Stimulated activated CD4-positive, alpha-beta T cell treated with anti-CD3 and anti-CD28 coated beads, Interleukin-15, amount 100 ng/mL, for 48 hours (primary cell): ENCODE measurements at places on chromosomes 7 and 10.

- DNase-seq, result no peak
These were observed 317.2 kb downstream of the BBS9 start for GRCh38 chr7:33446551-33446950.

GRCh38 chr7:112781558-112781957, 8.6 kb downstream of the TMEM168 start:
- no peak for DNase-seq

DNA sequence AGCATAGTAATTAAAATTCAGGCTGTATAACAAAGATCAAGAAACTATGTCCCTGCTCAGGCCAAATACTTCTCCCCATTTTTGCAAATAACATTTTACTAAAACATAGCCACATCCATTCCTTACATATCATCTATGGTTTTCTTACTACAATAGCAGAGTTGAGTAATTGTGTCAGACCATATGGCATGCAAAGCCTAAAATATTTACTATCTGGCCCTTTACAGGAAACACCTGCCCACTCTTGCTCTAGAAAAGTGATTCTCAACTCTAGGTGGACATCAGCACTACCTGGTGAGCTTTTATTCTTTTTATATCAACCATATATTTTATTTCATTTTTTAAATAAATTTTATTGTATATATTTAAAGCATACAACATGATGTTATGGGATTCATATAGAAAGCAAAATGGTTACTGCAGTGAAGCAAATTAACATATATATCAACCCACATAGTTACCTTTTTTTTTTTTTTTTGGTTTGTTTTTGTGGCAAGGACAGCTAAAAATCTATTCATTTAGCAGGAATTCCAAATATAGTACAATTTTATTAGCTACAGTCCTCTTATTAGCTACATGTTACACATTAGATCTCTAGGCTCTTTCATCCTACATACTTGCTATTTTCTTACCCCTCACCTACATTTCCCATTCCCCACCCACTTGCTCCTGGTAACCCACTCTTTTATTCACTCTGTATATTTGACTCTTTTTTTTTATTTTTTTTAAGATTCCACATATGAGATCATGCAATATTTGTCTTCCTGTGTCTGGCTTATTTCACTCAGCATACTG, 19.6 kb downstream of the ABI1 start:
- no peak for DNase-seq

DNA sequence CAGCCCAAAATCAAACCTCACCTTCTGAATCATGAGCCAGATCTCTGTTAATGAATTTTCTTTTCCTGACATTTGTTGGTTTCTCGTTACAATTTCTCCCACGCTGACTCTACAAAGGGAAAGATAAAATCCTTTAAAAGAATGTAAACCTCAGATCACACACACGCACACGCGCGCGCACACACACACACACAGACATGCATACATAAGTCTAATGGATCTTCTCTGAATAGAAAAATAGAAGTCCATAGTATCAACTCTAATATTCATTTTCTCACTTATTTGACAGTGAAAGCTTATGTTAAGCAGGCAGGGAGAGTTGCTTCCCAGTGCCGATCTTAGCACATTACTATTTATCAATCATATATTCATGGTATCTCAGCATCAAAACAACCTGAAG, 1.4 kb downstream of the ETV1 start:
- no peak for DNase-seq

DNA sequence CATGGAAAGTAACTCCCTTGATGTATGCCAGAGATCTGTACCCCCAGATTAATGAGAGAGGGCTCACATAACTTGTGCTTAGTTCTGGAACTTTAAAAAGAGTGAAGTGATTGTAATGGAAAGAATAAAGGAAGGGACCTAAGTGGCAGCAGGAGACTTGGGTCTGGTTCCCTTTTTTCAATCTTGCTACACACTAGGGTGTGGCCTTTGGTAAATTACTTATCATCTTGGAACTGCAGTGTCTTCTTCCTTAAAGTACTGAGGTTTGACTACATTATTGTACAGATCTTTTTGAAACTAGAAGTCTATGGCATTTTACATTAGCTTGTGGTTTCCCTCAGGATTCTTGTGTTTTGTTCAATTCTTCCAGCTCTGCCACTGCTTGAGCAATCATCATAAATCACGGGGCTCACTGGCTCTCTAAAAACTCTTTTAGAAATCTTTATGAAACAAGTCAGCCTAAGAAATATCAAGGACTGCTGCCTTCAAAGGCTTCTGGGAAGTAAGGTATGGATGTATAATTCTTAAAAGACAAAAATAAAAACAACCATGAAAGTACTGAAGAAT, 22.5 kb upstream of the CHRM2 start:
- DNase-seq, result no peak

DNA sequence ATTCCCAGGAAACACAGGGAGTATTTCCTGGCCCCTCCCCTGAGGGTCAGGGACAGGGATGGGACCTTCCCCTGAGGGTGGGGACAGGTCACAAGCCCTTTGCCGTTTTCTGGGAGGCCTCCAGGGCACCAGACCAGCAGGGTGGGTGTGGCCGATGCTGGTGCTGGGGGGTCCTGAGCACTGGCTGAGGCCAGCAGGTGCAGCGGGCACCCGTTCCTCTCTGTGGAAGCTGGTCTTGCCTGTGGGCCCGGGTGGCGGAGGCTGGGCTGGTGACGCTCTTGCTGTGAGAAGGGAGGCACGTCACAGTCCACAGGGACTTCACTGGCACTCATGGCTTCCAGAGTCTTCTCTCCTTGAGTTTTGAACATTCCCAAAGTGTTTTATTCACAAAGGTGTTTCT, 44.2 kb upstream of the CFAP46 start:
- DNase-seq, result no peak

DNA sequence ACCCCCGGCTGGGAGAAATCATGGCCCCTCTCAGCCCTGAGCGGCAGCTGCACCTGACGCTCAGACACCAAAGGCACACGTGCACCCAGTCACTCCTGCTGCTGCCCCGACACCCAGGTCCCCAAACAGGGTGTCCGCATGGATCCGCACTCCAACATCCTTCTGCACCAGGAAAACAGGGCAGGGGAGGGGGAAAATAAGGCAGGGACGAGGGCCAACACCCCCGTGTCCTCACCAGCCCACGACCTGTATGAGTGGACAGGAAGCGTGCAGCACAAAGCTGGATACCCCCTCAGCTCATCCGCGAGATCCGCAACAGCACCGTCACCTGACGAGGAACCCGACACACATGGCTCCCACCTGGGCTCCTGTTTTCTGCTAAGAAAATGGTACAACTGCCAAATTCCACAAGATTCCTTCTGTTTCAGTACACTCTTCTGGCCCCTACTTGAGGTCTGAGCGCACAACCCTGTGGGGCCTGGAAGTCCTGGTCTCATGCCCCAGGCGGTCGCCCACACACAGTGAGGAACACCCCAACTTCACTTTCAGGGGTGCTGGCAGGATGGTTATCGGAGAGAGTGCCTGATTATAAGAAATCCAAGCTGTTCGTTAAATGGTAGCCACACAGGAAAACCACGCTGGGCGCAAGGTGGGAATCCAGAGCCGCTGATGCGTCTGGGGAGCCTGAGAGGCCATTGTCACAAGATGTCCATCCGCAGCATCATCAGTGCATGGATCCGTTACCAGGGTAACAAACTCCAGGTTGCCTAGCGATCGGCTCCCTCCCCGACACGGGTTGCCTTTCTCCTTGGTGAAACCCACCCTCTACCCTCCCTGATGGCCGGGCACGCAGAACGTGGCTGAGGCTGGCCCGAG, 63.6 kb downstream of the ZRANB1 start:
- DNase-seq, result no peak

DNA sequence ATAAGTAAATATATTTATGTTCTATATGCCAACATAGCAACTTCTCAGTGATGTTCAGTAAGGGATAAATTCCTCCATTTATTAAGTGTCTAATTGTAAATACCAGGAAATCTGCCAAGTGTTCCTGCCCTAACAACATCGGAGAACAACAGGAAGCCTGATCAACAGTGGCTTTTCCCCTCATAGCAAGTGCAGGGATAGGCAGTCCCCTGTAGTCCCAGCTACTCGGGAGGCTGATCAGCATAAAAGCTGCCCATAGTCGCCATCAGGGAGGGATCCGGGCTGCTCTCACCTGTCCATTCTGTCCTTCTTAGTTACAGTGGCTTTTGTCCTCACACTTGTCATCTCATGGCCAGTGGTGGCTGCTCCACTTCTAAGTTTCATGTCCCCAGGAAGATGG, 141.3 kb downstream of the IDE start:
- no peak for DNase-seq

GRCh38 chr10:132065491-132066105, at the start of gene JAKMIP3:
JAKMIP3 (plus strand) TSS chr10:132065946; CDS start chr10:132104809, 38,863 bp downstream.
- no peak for DNase-seq

DNA sequence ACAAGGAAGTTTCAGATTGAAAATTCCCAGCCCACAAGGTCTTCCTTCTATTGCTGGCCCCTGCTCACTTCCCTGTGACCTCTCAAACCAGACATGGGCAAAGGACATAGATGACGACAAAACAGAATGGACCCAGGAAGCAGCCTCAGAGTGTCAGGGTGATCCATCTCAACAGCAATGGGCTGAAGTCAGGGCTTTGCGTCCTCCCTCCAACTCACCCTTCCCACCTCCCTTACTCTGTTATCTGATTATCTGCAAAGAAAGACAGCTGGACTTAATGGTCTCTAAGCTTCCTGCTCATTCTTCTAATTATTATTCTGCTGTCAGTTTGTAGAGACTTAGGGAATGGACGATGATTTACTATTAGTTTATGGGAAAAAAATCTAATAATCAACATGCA, 115.9 kb downstream of the PIP4K2A start:
- DNase-seq, result no peak

- DNase-seq, result peak; percentile 17
These were observed 33.1 kb upstream of the GALNT11 start for GRCh38 chr7:151992375-151992774.

GRCh38 chr10:7953447-7953846, 101.0 kb upstream of the GATA3 start:
- DNase-seq, result no peak

DNA sequence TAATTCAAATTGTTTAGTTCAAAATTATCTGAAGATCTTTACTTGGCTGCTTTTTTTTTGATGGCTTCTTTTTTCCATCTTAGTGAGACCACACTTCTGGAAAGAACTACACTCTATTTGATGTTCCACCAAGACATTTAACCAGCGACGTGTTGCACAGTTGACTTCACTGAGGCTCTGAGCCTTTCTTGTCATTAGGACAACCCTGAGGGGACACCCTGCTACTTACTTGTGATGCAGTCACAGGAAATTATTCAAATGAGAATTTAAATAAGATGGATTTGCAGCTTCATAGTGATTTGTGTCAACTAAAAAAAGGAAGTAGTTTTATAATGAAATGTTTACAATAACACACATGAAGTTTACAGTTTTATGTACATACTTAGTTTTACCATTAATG, 25.6 kb upstream of the PIK3CG start:
- no peak for DNase-seq

DNA sequence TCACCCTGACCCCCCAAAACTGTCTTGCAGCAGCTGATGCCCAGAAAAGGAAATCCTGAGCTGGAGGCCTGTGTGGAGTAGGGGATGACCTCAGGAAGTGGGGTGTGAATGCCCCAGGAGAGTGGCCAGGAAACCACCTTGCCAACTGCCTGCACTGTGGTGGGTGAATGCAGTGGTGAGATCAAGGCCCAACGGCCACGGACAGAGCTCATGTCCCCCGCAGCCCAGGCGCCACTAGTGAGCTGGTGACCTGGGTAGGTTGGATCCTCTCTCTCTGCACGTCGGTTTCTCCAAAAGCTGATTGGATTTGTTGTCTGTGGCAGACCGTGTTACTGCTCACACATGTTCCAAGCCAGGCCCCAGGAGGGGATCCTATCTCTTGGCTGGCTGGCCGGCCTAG, 448.9 kb downstream of the TCERG1L start:
- no peak for DNase-seq

DNA sequence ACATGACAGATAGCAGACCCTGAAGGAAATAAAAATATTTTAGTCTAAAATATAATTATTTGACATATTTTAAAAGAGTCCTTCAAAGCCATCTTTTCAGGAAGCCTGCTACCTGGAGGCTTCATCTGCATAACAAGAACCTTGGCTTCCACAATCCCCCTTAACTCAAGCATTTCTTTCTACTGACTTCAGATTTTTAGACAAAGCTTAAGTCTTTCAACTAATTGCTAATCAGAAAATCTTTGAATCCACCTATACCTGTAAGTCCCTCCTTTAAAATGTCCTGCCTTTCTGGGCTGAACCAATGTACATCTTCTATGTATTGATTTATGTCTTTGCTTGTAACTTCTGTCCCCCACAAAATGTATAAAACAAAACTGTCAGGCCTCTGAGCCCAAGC, 23.5 kb upstream of the PRF1 start:
- DNase-seq, result no peak

DNA sequence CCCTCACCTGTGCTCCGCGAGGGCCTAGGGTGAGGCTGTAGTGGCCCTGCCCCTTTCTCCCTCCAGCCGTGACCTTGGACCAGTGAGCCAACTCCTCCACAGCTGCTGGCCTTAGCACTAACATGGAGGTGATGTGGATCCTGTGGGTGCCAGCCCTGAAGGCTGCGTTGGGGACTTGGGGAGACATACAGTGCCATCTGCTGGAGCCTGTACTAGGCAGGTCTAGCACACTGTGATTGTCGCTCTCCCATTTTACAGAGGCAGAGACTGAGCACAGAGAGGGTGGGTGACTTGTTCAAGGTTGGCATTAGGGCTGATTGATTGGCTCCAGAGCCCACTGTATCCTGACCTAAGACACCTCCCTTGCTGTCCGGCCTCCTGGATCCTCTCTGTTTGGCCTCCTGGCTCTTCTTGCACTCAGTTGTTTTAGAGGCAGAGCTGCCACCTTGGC, 37.6 kb downstream of the PRF1 start:
- no peak for DNase-seq

- DNase-seq, result no peak
These were observed 50.7 kb upstream of the CABCOCO1 start for GRCh38 chr10:61612009-61612408.

- DNase-seq, result no peak
These were observed 426.3 kb upstream of the POT1 start for GRCh38 chr7:125355899-125356298.

DNA sequence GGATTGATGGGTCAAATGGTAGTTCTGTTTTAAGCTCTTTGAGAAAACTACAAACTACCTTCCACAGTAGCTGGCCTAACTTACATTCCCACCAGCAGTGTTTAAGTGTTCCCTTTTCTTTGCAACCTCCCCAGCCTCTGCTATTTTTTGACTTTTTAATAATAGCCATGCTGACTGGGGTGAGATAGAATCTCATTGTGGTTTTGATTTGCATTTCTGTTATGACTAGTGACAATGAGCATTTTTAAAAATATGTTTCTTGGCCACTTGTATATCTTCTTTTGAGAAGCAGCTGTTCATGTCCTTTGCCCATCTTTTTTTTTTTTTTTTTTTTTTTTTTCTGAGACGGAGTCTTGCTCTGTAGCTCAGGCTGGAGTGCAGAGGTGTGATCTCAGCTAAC, 155.2 kb upstream of the BMPER start:
- DNase-seq, result no peak

GRCh38 chr10:72322280-72323058, 32.2 kb downstream of the DNAJB12 start:
- no peak for DNase-seq

GRCh38 chr10:101774589-101775272, 1.2 kb downstream of the FGF8 start:
- DNase-seq, result no peak

GRCh38 chr10:71706216-71707121, 13.1 kb downstream of the C10orf105 start:
- no peak for DNase-seq

GRCh38 chr7:88700725-88701124, 58.8 kb upstream of the ZNF804B start:
- no peak for DNase-seq
